ENCODE measurements at places on chromosomes 13 and 19. TPM values are rescaled to one million over a fixed set of nuclear protein-coding genes. Genes with fewer than 3 reads are reported as not detected.

DNA sequence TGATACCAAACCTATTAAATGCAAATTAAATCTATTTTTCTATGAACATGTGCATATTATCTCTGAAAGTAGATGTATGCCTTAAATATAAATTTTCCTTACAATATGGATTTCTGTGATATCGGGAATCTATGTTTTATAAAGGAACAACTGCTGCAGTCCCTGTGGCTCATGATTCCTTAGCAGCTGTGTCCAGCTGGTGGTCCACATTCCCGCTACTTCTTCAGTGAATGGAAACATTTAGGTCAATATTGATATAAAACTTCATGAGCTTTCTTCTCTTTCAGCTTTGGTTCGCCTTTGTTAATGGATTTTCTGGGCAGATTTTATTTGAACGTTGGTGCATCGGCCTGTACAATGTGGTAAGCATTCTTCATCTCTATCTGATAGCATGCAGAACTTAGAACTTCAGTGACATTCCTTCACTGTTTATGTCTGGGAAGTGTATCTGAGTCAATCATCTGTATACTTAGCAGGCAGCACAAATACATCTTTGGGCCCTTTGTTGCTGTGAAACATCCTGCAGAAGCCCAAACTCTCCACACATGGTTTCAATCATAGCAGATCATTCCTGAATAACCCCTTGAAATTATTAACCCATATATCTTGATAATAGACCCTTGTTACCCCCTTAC is 223.9 kb downstream of the SHISA2 start:
- no peak for DNase-seq

NLRP13 gene
- total RNA-seq: not detected

GRCh38 chr13:63438951-63439350 is 2023.3 kb upstream of the PCDH20 start:
- no peak for DNase-seq

GRCh38 chr13:36038785-36039555 is 92.2 kb downstream of the DCLK1 start:
- no peak for DNase-seq

GRCh38 chr19:10748927-10749434 is 31.1 kb downstream of the DNM2 start:
- no peak for DNase-seq

GRCh38 chr19:2702170-2703076 is at the start of gene GNG7:
GNG7 (minus strand) TSS chr19:2702694; CDS start chr19:2520688, 182,006 bp downstream.
- peak; percentile 94 for DNase-seq

DNA sequence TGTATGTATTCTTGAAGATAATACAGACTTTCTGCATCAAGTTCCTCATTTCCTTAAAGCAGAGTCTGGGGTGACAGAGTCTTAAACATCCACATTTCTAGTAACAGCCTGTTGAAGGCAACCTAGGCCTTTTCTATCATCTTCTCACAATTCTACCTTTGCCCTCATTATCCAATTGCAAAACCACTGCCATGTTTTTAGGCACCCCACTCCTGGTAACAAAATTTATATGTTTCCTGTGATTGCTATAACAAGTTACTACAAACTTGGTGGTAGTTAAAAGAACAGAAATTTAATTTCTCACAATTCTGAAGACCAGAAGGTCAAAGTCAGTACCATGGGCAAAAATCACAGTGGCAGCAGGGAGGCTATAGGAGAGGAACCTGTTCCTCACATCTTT is 33.1 kb downstream of the TUBA3C start:
- no peak for DNase-seq

LCP1 gene
- total RNA-seq: 1.00 TPM

RLN3 gene
- not detected for total RNA-seq

Data from chondrocyte (in vitro differentiated cells).